ENCODE measurements at places on chromosomes 16 and 17. TPM values are rescaled to one million over a fixed set of nuclear protein-coding genes. Genes with fewer than 3 reads are reported as not detected.
A peak's percentile ranks its signal among the peaks of the same experiment; 100 is the strongest.

GRCh38 chr17:61756561-61756960 lies 106.8 kb downstream of the BRIP1 start:
- no peak for DNase-seq

DNA sequence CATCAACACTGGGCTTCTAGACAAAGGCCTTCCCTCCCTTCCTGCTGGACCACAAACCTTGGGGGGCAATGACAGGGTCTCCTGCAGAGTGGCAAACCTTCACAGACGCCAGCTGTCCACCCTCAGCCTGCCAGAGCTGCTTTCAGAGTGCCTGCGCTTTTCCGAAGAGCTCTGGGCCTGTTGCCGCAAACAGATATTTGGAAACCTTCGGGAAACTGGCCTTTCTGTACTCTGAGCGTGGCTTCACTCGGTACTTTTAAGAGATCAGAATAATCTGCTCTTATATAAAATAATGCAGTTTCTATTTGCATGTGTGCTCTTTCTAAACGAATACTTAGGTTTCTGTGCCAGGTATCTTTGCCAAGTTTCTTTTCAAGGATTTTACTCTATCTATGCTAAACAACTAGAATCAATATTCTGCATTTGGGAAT lies 152.1 kb upstream of the CHMP6 start:
- DNase-seq, result no peak

GRCh38 chr16:55297062-55297909 lies 26.7 kb upstream of the IRX6 start:
- DNase-seq, result peak; percentile 1

DNA sequence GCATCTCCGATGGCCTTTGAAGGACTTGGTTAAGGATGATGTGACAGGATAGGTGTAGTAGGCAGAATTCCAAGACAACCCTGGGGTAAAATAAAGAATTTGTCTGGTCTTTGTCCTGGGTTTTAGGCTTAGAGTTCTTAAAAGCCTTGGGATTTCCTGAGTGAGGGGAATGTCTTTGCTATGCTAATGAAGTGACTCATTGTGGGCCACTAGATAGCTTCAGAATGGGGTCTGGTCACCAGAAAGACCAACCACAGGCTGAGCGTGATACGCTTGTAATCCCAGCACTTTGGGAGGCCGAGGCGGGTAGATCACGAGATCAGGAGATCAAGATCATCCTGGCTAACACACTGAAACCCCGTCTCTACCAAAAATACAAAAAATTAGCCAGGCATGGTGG lies 182.8 kb upstream of the TOX3 start:
- DNase-seq, result no peak

GRCh38 chr17:6711081-6711674 lies 2.0 kb downstream of the SLC13A5 start:
- no peak for DNase-seq

GRCh38 chr16:75927810-75928209 lies 201.5 kb upstream of the CPHXL start:
- no peak for DNase-seq

GRCh38 chr17:32274643-32275042 lies 9.0 kb downstream of the RHBDL3 start:
- DNase-seq, result no peak

GRCh38 chr17:199806-200545 lies 18.5 kb upstream of the DOC2B start:
- no peak for DNase-seq

Gene UMOD
- not detected for total RNA-seq

Gene KRT27
- total RNA-seq, result not detected

Gene SLC35G6
- total RNA-seq, result not detected

Gene PRRT2
- total RNA-seq, result 6.3 TPM

Gene CDK3
- total RNA-seq, result 12.3 TPM

Gene ZPBP2
- total RNA-seq, result not detected
